Epithelial cell of umbilical artery (primary cell): ENCODE measurements at places on chromosomes 2 and 18. TPM values are rescaled to one million over a fixed set of nuclear protein-coding genes. Genes with fewer than 3 reads are reported as not detected.

Gene ZSWIM2
- total RNA-seq = not detected in 2 replicates

Gene LIPG
- 88.9 and 150 TPM in 2 replicates for total RNA-seq

Gene INPP5D
- 18.7 and 24.7 TPM in 2 replicates for total RNA-seq

Gene SP110
- total RNA-seq = 2.6 and 9.3 TPM in 2 replicates

Gene LGALSL
- total RNA-seq = 2.9 and 10.9 TPM in 2 replicates

Gene C2orf66
- total RNA-seq = under 0.01 TPM in 1 of 2 replicates, not detected in the other

Gene SLC30A3
- total RNA-seq = 0.32 TPM in 1 of 2 replicates, not detected in the other

Gene ASXL3
- total RNA-seq = 0.32 TPM in 1 of 2 replicates, not detected in the other

Gene IL18R1
- total RNA-seq = 1.3 and 3.0 TPM in 2 replicates

Gene RGPD3
- total RNA-seq = 0.30 and 0.32 TPM in 2 replicates
